Stimulated activated CD4-positive, alpha-beta T cell treated with anti-CD3 and anti-CD28 coated beads, Interleukin-4, amount 100 ng/mL, for 4 hours (primary cell): ENCODE measurements at places on chromosomes 6 and 20.

DNA sequence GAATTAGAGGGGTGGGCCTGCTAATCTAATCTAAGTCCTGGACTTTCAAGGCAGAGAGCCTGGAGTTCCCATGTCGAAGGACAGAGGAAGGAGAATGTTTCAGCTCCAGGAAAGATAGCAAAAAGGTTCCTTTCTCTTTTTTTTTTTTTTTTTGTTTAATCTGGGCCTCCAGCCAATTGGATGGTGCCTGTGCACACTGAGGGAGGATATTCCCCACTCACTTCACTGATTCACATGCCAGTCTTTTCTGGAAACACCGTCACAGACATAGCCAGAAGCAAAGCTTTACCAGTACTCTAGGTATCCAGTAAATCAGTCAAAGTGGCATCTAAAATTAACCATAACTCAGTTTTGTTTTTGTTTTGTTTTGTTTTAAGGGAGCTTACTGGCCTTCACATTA lies 721.1 kb downstream of the TENT5A start:
- DNase-seq: no peak

GRCh38 chr6:3748208-3749066 lies 3.1 kb downstream of the PXDC1 start:
- no peak for DNase-seq

DNA sequence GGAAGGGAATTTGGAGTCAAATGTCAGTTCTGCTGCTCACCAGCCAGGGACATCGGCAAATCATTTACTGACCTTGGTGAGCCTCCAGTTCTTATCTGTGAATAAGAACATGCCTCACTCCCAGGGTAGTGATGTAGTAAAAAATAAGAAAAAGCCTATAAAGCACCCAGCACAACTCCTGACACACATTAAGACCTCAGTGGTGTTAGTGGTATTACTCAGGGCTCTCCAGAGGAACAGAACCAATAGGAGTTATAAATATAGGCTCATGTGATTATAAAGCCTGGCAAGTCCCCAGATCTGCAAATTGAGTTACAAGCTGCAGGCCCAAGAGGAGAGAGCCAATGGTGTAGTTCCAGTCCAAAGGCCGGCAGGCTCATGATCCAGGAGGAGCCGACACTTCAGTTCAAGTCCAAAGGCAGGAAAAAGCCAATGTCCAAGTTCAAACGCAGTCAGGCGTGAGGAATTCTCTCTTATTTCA lies 71.3 kb upstream of the EYA2 start:
- no peak for DNase-seq

GRCh38 chr20:58987790-58988564 lies 6.9 kb downstream of the NELFCD start:
- no peak for DNase-seq

- no peak for DNase-seq
Measured at GRCh38 chr6:127243501-127243900, 23.2 kb upstream of the RNF146 start.

DNA sequence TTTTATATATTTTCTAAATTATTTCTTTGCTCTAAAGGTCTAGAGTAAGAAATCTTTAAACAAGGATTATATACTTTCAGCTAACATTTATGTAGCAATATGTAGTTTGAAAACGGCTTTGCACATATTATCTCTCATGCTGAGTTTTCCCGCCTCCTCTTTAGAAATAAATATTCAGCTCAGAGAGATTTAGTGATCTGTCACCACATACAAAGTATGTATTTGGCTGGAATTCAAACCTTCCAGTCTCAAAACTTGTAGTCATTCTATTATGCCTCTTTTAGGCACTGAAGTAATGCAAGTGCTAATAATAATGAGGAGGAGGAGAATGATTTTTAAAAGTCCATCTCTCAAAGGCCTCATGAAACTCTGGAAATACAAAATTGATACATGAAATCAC lies 525.0 kb downstream of the GRIK2 start:
- DNase-seq: no peak
